ENCODE measurements at places on chromosomes 2 and 18.

- DNase-seq = no peak
- H3K27me3 ChIP-seq = no peaks in the 10 kb centered on the region
- no peak overlapping the region for H3K27ac ChIP-seq
- H3K4me1 ChIP-seq = peaks cover 61% of the 10 kb centered on the region
- H3K36me3 ChIP-seq = no peaks in the 10 kb centered on the region
Observed at GRCh38 chr2:200320991-200321390, 14.5 kb downstream of the SPATS2L start.

GRCh38 chr18:72470391-72470790 is 73.8 kb downstream of the CBLN2 start:
- no peak overlapping the region for H3K4me3 ChIP-seq
- H3K27me3 ChIP-seq = no peaks in the 10 kb centered on the region
- H3K27ac ChIP-seq = no peak overlapping the region
- DNase-seq = no peak
- no peaks in the 10 kb centered on the region for H3K36me3 ChIP-seq
- no peaks in the 10 kb centered on the region for H3K4me1 ChIP-seq

GRCh38 chr2:68434981-68435380 is 32.1 kb downstream of the FBXO48 start:
- no peaks in the 10 kb centered on the region for H3K27me3 ChIP-seq
- H3K36me3 ChIP-seq = no peaks in the 10 kb centered on the region

GRCh38 chr18:10040287-10041011 is 126.6 kb downstream of the VAPA start:
- H3K36me3 ChIP-seq = no peaks in the 10 kb centered on the region
- no peaks in the 10 kb centered on the region for H3K27me3 ChIP-seq
- no peak for DNase-seq
- H3K27ac ChIP-seq = peak overlapping the region; percentile 92
- H3K4me1 ChIP-seq = peaks cover 50% of the 10 kb centered on the region
- H3K4me3 ChIP-seq = no peak overlapping the region

DNA sequence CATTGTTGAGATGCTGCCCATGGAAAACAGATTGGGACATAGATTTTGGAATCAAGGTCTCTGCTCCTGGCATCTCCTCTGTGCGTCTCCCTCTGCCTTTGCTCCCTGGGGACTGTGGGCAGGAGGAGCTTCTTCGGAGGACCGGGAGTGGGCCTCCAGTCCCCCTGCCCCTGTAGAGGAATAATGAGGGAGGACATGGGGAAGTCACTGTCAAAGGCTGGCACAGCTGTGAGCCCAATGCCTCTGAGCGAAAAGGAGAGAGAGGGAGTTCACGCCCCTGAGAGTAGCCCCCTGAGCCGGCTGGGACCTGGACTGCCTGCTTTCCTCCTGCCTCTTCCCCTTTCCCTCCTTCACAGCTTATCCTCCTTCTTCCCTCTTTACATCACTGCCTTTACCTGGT is 195.0 kb downstream of the LOXHD1 start:
- H3K27ac ChIP-seq = no peak overlapping the region
- H3K27me3 ChIP-seq = no peaks in the 10 kb centered on the region
- peaks cover 20% of the 10 kb centered on the region for H3K4me1 ChIP-seq
- H3K4me3 ChIP-seq = no peak overlapping the region
- H3K36me3 ChIP-seq = no peaks in the 10 kb centered on the region

DNA sequence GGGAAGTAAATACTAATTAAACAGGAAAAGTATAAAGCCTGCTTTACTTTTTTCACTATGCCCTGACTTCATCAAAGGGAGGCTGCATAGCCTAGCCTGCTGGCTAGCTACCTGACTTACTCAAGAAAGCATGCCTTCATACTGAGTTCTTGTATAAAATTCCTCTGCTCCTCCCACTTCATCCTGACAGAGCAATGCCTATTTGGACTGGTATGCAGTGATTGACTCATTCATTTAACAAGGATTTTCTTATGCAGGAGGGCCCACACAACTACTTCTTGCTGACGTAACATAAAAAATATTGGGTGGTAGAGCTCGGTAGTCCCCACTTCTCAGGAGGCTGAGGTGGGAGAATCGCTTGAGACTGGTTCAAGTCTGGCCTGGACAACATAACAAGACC is 70.5 kb downstream of the PRPF40A start:
- no peak for DNase-seq
- H3K27me3 ChIP-seq = no peaks in the 10 kb centered on the region
- H3K36me3 ChIP-seq = peaks cover 6% of the 10 kb centered on the region

DNA sequence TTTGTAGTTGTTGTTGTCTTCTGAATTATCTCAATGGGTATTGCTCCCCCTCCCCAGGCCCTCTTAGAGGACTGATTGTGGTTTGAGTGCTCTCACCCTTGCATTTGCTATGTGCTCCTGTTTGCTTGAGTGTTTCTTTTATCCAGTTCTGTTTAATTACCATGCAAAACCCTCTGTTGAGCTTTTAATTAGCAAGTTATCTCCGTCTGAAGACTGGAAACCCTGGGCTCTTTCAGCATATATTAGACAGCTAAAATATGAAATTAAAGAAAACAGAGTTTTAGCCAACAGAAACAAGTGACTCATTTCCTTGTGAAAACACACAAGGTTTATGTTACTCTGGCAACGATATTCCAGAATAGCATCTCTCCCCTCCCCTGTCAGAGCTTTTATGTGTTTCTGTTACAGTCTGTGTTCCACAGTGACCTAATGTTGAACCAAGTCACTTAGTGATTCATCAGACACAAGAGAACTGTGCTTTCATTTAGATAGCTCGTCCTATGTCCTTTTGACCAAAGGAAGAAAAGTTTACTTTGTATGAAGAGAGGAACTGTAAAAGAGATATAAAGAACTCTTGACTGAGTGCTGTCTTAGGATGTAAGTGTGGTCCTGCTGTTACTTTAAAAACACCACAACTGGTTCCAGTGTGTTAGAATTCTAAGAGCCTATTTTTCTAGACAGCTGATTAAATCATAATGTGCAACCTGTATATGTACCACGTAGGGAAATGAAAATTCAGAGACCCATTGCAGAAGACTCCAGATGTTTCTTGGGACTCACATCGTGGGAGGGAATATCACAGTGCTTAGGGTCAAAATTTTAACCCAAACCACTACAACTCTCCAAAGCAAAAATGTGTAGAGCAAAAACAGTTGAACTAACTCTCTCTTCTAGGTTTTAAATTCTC is 172.8 kb upstream of the RBMS1 start:
- H3K27ac ChIP-seq = peak overlapping the region; percentile 63
- no peaks in the 10 kb centered on the region for H3K27me3 ChIP-seq
- peak overlapping the region; percentile 46 for H3K4me3 ChIP-seq
- H3K36me3 ChIP-seq = no peaks in the 10 kb centered on the region
- peaks cover 11% of the 10 kb centered on the region for H3K4me1 ChIP-seq

GRCh38 chr2:35168351-35168750 is 1187.2 kb upstream of the CRIM1 start:
- no peak for DNase-seq
- H3K27ac ChIP-seq = no peak overlapping the region
- H3K27me3 ChIP-seq = no peaks in the 10 kb centered on the region
- H3K4me3 ChIP-seq = no peak overlapping the region
- no peaks in the 10 kb centered on the region for H3K36me3 ChIP-seq

DNA sequence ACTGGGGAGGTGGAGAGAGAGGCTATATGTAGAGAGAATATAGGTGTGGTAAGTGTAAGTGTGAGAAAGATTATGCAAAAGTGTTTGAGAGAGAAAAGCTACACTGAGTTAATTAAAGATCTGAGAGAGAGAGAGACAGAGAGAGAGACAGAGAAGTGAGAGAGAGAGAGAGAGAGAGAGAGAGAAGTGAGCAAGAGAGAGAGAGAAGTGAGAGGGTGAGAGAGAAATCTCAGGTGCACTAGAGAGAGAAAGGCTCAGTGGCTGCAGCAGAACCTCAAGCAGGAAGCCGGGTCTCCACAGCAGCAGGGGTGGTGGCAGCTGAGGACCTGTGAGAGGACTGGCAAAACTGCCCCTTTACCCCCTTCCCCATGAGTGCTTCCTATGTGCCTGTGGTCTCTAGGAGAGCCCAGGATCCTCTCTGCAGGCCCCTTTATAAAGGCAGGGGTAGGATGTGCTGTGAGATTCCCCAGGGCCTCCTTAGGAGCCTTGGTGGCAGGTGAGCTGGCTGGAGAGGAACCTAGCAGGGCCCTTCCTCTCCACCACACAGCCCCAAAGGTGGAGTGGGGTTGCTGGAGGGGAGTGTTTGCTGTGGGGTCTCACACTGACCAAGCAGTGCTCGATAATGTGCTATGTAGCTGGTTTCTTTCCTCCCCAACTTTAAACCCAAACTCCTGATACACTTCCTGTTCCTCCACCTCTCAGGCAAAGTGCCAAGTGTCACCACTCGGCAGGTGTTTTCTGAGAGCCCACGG is 52.6 kb downstream of the SLC4A5 start:
- H3K27ac ChIP-seq = no peak overlapping the region
- DNase-seq = no peak
- H3K4me3 ChIP-seq = no peak overlapping the region

- DNase-seq = no peak
- no peak overlapping the region for H3K27ac ChIP-seq
- no peaks in the 10 kb centered on the region for H3K4me1 ChIP-seq
- H3K36me3 ChIP-seq = no peaks in the 10 kb centered on the region
- no peak overlapping the region for H3K4me3 ChIP-seq
Observed at GRCh38 chr2:182116774-182117173, 131.1 kb downstream of the PPP1R1C start.

GRCh38 chr18:71028285-71028762 is 739.5 kb downstream of the SOCS6 start:
- DNase-seq = no peak
- no peaks in the 10 kb centered on the region for H3K36me3 ChIP-seq

DNA sequence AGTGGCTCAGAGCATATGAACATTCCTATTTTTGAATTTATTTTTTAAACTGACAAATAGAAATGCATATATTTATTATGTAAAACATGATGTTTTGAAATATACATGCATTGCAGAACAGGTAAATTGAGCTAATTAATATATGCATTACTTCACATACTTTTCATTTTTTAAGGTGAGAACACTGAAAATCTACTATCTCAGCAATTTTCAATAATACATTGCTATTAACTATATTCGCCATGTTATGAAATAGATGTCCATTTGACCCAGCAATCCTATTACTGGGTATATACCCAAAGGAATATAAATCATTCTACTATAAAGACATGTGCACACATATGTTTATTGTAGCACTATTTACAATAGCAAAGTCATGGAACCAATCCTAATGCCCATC is 717.7 kb upstream of the PIK3C3 start:
- no peaks in the 10 kb centered on the region for H3K4me1 ChIP-seq
- H3K4me3 ChIP-seq = no peak overlapping the region
- no peak for DNase-seq
- no peaks in the 10 kb centered on the region for H3K27me3 ChIP-seq

Data from thoracic aorta (tissue), 2 donors.